ENCODE measurements at places on chromosomes 11 and 22.

DNA sequence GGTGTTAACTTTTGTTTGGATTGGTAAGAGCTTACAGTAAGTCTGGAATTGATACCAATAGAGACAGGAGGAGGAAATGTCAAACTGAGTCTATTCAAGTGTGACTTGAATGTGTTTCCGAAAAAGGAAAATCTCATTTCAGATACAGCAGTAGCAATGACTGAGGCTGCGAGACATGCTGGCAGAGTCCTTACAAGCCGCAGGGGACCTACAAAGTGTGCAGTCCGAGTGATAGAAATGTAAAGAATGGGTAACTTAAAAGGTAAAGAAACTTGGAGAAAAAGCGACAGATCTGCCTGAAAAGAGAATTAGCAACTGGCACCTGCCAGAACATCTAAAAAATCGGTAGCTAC is 444 bp downstream of the CWF19L2 start:
- no peak for DNase-seq

DNA sequence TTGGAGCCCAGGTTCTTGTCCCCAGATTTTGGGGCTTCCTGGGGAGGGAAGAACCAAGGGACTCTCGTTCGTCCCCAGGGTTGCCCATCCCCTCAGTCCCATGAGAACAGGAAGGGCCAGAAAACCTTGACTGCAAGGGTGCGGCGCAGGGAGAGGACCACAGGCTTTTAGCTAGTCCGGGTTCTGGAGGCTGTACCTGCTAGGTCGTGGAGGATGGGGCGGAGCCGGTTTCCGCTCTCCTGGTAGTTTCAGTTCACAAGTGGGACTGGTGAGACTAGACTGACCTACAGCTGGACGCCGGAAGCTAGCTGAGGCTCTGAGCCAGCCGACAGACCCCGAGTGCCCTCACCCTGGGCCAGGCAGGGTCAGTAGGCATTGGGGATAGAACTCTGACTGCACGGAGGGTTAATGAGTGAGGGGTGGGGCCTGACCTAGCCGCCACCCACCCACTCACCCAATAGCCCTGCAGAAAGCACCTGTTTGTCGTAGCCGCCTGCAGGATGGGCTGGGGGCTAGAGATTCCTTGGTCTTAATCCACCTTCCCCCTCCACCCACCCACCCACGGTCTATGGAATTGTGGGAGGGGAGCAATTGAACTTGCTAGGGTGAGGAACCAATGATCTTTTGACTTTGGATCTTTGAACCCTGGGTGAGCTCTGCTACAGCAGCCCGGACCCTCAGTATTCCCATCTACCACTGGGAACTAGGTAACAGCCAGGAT is 1.5 kb downstream of the MAFF start:
- DNase-seq = peak; percentile 56

DNA sequence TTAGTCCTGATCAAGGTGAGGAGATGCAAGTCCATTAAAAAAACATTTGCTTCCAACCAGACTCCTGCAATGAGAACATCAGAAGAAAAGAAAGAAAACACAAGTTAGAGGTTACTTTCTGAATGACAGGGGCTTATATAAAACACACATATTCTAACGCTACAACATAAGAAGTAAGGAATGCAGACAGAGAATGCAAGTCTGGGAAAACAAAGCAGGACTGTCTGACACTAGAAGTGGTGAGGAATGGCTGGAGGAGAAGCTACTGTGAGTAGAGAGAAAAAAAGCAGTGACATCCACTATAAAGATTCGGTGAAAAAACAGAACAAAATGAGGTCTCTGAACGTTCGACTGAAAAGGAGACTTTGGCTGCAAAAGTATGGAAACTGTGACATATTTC is 12.3 kb downstream of the TMEM216 start:
- no peak for DNase-seq

DNA sequence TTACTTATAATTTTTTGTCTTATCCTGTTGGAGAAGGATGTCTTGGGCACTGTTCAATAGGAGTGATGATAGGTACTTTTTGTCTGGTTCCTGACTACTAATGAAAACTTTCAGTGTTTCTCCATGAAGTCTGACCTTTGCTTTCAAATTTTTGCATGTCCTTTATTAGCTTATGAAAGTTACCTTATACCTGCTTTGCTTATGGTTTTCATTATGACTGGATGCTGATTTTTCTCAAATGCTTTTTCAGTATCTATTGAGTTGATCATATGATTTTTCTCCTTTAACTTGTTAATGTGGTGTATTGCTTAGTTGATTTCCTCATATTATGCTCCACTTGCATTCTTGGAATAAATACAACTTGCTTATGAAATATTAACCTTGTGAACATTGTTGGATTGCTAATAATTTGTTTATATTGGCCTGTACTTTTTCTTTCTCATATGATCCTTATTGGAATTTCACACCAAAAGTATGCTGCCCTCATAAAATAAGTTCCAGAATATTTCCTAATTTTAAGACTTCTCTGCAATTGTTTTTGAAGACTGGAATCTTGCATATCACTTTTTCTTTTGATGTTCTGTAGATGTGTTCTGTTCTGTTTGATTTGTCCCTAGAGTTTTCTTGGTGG is 85.0 kb upstream of the SC5D start:
- DNase-seq = no peak

- no peak for DNase-seq
Observed at GRCh38 chr11:116651098-116651736, 121.6 kb downstream of the BUD13 start.

- DNase-seq = no peak
Observed at GRCh38 chr22:30191040-30191701, 55.4 kb downstream of the LIF start.

GRCh38 chr11:117822074-117823033 is 2.2 kb downstream of the FXYD2 start:
- peak; percentile 72 for DNase-seq

- no peak for DNase-seq
Observed at GRCh38 chr22:33957086-33957485, 36.8 kb upstream of the LARGE1 start.

DNA sequence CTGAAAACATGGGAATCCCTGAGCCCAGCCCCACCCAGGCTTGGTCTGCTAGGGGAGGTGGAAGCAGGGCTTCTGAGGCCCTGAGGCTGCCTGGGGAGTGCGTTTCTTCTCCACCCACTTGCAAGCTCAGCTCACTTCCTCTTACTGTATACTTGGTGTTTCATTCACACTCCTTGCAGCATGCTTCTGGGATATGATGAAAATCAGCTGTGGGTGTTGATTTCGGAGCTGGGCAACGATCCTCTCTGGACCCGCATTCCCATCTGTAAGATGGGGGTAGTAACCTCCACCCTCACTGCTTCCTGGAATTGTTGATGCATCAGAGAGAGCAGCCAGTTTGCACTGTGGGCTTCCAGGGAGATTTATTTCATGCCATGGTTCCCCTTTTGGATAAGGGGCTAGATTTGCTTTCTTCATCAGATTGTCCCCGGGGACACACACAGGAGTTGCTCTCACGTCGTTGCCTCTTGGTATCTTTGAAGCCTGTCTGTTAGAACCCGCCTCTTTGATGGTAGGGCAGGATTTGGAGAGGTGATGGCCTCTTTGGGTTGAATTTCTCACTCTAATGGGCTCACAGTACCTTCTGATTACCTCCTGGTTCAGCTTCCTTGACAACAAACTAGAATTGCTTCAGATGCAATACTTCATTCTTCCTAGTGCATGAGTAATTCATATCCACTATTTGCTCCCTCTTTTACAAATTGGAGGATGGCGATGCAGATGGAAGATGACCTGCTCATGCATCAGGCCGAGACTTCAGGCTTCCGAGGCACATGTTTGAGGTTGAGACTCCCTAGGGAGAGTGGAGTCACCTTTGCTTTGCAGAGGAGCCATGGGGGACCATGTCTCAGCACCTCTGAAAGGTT is 40.4 kb downstream of the BCR start:
- no peak for DNase-seq

DNA sequence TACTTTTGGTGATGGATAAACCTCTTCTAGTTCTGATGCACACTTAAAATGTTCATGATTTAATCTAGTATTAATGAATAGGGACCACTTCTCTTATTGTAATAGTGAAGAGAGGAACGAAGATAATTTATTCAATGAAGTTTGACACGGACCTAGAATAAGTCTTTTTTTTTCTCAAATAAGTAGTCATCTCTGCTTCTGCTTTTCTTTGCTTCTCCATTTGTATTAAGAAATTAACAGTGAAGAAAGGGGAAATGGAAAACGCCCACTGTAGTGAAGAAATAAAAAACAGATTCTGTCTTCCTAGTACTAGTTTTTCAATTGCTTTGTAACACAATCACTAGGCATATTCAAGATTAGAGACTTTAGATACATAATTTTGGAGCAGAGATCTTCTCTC is 73.0 kb downstream of the CD44 start:
- DNase-seq = no peak

GRCh38 chr22:28505416-28506149 is 174.1 kb downstream of the TTC28 start:
- DNase-seq = no peak

- no peak for DNase-seq
Observed at GRCh38 chr11:76008474-76008873, 193.5 kb downstream of the UVRAG start.

DNA sequence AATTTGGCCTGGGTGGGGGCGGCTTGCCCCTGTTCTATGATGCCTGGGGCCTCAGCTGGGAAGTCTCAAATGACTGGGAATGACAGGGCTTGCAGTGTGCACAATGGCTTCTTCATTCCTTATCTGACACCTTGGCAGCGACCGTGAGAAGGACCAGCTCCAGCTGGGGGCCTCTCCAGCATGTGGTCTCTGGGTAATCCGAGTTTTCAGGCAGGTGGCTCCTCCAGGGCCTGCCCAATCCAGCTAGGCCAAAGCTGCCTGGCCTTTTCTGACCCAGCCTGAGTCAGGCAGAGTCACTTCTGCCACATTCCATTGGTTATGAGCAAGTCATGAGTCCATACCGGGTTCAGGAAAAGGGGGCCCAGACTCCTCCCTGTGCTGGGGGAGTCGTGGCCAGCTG is 646.0 kb downstream of the OPCML start:
- DNase-seq = no peak

GRCh38 chr22:46968359-46968740 is 205.9 kb downstream of the TBC1D22A start:
- DNase-seq = no peak
